ENCODE measurements at places on chromosomes 11 and 22.

- DNase-seq: no peak
Observed at GRCh38 chr11:44978274-44978960, 27.7 kb upstream of the TP53I11 start.

GRCh38 chr11:48164836-48165235, 51.8 kb upstream of the OR4B1 start:
- no peak for DNase-seq

GRCh38 chr11:131845255-131845654, 474.8 kb downstream of the NTM start:
- no peak for DNase-seq

GRCh38 chr22:33882991-33883390, 37.3 kb downstream of the LARGE1 start:
- no peak for DNase-seq

DNA sequence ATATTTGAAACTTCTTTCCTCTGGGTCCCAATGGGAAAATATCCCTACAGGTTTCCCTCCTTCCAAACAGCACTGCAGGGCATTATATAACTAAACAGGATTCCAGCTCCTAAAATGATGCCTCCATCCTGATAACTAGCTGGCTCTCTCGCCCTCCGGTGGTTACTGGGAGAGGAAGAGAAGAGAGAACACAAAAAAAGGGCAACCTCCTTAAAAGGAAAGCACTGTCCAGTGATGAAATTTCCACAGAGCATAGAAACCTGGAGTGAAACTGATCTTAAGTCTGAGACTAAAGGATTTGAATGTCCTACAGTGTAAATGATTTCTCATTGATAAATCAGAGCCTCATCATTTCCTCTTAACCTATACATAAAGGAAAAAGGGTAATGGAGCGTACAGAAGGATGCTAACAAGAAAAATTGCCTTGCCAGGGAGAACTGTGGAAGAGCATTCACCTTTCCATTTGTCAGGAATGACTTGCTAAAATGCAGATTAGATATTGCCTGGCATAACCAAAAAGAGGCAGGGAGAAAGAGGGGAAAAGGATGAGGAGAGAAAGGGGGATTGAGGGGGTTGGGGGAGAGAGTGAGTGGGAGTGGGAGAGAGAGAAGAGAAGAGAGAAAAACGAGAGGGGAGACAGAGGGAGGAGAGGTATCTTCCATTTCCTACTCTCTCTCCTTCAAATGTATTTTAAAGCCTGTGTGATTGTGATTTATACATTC, 121.3 kb downstream of the APOL5 start:
- DNase-seq: peak; percentile 22

GRCh38 chr22:36465232-36466021, 16.0 kb downstream of the TXN2 start:
- no peak for DNase-seq

DNA sequence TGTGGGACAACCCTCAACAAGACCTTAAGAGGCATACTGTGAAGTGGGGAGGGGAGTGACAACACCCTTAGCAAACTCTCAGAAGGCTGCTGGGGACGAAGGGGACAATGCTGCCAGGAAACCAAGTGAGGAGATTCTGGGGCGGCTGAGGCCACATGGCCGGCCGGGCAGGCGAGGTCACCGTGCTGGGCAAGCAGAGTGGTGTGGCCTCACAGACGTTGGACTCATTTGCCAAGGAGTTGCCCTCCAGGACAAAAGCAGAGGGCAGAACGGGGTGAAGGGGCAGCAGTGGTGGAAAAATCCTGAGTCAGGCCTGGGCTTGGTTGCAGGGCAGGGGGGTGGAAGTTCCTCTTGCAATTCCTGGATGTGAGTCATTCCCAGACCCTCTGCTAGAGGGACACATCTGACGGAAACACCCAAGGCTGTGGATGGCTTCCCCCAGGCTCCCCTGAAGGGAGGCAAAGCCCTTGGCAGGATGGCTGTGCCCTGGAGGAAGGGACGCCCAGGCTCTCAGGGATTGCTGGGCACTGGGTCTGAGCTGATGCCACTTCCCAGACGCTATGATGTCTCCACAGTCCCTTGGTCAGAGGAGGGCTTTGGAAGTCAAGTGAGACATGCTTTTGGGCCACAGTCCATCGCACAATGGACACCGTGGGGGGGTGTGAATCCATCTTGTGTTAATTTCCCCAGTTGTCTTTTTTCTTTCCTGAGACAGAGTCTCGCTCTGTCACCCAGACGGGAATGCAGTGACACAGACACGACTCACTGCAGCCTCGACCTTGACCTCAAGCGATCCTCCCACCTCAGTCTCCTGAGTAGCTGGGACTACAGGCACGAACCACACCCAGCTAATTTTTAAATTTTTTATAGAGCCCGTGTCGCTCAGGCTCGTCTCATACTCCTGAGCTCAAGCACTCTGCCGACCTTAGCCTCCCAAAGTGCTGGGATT, 16.2 kb upstream of the SHANK3 start:
- peak; percentile 79 for DNase-seq

GRCh38 chr22:26135806-26136205, 33.5 kb upstream of the SEZ6L start:
- DNase-seq: no peak

DNA sequence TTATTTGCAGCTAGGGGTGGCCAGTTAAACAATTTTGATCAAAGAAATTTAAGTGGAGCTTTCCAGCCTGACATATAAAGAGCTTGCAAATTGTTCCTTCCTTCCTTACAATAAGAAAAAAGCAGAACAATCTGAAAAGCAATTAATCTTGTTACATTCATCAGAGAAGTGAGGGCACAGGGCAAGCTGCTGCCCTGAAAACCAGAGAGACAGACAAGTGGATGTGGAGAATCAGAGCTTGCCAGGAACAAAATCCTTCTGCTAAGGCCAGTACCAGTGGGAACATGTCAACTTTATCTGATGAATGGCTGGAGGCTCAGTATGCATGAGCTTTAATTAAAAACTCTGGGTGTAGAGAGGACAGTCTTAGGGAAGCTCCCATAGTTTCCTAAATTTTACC, 8.8 kb downstream of the CCDC179 start:
- no peak for DNase-seq

DNA sequence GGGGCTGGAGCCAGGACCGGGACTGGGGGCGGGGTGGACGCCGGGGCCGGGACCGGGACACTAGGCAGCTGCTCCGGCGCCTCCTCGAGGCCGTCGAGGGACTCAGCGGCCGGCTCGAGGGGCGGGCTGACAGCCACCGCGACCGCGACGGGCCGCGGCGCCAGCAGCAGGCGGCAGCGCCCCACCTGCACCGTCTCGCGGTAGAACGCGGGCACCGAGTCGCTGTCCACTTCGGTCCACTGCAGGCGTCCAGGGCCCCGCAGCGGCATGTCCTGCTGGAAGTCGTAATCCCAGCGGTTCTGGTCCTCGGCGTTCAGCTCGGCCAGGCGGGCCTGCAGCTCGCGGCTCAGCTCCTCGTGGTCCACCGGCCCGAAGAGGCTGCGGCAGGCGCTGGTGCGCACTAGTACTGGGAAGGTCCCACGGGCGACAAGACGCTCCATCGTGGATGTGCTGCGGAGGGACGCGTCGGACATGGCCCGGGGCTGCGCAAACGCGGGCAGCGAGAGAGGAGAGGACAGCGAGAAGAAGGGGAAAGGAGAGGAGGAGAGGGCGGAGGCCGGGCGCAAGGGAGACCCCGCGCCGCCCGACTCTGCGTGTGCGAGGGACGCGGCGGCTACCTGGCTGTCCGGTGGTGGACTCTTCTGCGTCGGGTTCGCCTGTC, 428 bp downstream of the CDKN1C start:
- peak; percentile 70 for DNase-seq

Measured in suppressor macrophage treated with lipopolysaccharide for 1 hour (primary cell).